ENCODE measurements at places on chromosomes 3 and 15.
A peak's percentile ranks its signal among the peaks of the same experiment; 100 is the strongest.

DNA sequence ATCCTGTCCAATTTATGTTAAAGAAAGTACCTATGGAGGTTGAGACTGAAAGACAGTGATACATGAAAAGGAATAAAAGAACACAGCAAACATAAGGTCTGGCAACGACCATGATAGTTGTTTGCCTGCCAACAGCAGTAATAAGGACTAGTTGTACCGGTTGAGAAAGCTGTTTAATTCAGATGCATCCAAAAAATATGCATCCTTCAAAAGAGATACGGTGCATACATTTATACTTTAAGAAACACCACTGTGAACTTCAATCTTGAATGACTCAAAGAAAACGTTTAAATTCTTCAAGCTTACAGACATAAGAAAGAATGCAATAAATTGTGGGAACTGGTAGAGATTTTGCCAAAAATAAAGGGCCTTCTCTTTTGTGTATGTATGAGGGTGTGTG, 492.1 kb downstream of the NLGN1 start:
- DNase-seq = no peak

GRCh38 chr3:158249183-158249582, 139.3 kb downstream of the RSRC1 start:
- no peak for DNase-seq

DNA sequence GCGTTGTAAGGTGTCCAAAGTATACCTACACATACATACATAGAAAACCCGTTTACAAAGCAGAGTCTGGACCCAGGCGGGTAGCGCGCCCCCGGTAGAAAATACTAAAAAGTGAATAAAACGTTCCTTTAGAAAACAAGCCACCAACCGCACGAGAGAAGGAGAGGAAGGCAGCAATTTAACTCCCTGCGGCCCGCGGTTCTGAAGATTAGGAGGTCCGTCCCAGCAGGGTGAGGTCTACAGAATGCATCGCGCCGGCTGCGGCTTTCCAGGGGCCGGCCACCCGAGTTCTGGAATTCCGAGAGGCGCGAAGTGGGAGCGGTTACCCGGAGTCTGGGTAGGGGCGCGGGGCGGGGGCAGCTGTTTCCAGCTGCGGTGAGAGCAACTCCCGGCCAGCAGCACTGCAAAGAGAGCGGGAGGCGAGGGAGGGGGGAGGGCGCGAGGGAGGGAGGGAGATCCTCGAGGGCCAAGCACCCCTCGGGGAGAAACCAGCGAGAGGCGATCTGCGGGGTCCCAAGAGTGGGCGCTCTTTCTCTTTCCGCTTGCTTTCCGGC, 318.6 kb downstream of the FGF12 start:
- DNase-seq = no peak

- no peak for DNase-seq
Observed at GRCh38 chr3:194561306-194561974, 71.8 kb downstream of the TMEM44 start.

DNA sequence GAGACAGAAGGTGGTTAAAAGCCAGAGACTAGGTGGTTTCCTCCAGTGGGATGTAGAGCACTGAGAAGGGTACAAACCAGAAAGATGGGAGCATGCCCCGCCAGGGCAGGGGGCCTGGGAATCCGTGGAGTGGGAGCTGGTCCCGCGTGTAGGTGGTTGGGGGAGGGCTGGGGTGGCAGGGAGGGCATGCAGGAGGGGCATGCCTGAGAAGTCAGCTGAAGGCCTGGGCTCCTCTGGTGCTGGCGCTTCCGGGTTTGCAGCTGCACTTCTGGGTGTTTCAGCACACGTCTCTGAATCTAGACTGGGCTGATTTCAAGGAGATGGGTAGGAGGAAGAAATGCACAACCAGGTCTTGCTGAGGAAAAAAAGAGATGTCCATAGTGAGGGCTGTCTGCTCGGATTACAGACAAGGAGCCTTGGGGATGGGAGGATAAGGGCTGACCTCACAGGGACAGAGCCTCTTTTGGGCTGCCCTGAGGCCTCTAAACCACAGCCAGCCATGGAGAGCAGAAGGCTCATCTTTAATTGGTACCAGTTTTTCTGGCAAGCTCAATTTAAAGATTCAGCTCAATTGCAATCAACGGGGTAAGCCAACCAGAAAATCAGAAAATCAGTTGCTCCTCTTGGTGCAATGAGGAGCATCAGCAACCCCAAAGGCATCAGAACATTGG, 151.9 kb downstream of the FAM43A start:
- DNase-seq = no peak

GRCh38 chr15:77098572-77098971, 27.7 kb upstream of the TSPAN3 start:
- DNase-seq = no peak

- no peak for DNase-seq
Observed at GRCh38 chr3:113079218-113079961, 88.6 kb downstream of the GTPBP8 start.

DNA sequence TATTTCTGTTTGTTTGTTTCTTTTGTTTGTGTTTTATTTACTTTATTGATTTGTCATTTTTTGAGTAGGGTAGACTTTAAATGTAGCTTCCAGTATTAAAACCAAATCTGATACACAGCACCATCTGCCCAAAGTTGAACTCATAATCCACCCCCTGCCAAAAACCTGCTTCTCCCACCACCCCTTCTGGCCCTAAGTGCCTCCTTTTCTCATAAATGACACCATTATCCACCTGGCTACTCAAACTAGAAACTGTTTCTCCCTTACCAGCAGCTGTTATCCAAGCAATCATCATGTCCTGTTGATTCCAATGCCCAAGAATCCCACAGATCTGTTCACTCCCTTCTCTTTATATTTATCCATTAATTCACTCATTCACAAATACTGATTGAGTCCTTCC, 21.8 kb upstream of the PTX3 start:
- no peak for DNase-seq

GRCh38 chr3:130480736-130481135, 36.2 kb upstream of the COL6A6 start:
- no peak for DNase-seq

DNA sequence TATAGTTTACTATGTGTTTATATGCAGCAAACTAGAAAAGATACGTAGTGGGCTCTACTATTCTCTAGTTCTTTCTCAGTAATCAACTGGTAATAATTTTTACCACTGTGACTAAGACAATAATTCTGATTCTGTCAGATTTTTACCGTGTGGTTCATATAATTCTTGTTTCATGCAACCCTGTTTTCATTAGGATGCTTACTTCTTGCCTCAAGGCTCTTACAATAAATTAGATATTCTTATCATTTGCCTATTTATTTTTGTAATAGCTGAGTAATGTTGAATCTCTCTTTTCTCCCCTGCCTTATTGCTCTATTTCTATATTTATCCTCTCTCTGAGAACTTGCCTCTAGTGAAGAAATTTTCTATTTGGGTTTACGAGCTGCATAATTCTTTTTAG, 524.7 kb downstream of the NAALADL2 start:
- no peak for DNase-seq

GRCh38 chr3:42067326-42067725, 23.8 kb upstream of the TRAK1 start:
- DNase-seq = no peak

GRCh38 chr3:20236603-20237002, 50.6 kb upstream of the SGO1 start:
- DNase-seq = no peak

GRCh38 chr15:74545776-74546656, 5.0 kb downstream of the ARID3B start:
- peak; percentile 92 for DNase-seq

DNA sequence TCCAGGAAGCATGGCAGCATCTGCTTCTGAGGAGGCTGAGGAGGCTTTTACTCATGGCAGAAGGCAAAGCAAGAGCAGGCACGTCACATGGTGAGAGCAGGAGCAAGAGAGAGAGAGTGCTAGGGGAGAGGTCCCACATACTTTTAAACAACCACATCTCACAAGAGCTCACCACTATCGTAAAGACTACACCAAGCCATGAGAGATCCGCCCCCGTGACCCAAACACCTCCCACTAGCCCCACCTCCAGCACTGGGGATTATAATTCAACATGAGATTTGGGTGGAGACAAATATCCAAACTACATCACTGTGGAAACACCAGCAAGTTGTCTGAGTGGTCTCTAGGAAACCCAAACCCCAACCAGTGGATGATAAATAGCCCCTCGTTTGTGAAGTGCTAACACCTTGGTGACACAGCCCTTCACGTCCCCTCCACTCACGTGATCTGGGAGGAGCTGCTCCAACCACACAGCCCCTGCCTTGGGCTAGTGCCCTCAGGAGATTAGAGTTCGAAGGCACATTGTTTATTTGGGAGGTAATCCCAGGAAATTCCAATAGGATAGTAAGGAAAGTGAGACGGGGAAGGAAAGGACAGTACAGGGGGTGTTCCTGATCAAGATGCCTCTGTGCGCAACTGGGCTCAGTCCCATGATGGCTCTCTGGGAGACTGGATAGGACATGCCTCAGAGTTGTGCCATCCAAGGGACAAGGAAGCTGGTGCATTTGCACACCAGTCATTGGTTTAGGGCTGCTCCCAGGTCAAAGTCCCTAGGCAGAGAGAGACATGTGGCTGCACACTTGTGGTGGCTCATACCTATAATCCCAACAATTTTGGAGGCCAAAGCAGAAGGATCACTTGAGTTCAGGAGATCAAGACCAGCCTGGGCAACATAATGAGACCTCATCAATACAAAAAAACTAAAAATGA, 80.6 kb upstream of the CTNNB1 start:
- DNase-seq = no peak

- DNase-seq = no peak
Observed at GRCh38 chr15:97140216-97140615, 809.7 kb downstream of the NR2F2 start.

GRCh38 chr3:23071296-23071695, 131.8 kb upstream of the UBE2E2 start:
- peak; percentile 74 for DNase-seq

DNA sequence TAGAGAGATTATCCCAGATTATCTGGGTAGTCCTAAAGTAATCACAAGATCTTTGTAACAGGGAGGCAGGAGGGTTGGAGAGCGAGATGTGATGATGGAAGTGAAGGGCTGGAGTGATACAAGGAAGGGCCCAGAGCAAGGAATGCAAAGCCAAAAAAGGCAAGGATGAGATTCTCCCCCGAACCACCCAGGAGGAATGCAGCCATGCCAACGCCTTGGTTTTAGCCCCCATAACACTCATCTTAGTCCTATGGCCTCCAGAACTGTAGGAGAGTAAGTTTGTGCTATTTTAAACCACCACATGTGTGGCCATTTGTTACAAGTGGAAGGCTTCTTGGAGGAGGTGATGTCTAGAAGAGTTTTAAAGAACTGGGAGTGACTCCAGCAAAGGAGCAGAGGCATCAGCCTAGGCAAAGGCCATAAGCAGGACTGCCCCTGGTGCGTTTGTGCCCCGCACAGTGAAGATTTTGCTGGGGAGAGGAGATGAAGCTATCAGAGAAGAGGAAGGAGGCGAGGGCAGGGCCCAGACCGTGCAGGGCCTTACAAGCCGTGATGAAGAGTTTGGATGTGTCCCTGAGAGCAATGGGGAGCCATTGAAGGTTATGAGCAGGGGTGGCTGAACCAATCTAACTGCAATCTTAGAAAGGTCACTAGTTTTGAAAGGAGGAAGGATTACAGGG, 25.3 kb upstream of the CORO2B start:
- no peak for DNase-seq

DNA sequence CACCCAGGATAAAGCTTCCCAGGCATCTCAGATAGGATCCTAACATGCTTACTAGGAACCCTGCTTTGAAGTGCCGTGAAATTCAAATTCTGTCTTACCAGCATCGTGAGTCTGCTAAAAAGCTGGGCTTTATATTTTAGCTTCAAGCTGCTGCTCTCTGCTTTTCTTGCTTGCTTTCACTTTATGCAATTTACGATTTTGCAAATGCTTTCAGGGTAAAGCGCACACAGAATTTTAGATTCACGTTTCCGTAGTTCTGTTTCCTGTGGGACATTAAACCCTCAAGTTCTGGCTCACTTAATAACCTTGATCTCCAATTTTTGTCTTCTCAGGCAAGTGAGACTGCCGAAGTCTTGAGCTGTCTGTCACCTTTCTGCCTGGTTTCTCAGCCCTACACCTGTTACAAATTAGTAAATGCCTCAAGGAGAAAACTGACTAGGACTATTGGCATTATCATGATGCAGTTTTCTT, 170.5 kb upstream of the TGFBR2 start:
- no peak for DNase-seq

- no peak for DNase-seq
Observed at GRCh38 chr15:27479296-27480140, 508.5 kb downstream of the GABRG3 start.

DNA sequence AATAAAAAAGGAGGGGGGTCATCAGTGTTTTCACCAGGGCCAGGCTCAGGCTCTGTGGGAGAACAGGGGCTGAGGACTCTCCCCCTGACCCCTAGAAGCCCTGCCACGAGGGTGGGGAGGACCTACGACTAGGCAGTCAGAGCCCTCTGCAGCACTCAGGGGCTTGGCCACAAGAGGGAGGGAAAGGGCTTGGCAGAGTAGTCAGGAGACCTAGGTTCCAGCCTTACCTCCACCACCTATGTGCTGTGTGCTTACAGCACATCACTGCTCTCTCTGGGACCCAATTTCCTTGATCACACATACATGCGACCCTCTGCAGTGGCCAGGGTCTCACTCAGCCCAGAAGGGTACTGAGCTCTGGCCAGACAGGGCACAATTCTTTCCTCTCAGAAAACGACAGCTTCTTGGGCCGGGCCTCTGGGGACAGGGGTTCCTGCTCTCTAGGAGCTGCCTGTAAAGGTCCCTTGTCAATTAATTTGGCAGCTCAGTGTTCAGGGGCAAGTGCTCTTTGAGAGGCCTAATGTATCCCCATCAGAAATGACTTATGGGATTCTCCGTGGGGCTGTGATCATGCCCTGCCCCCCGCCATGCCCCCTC, 16.4 kb upstream of the SKIC8 start:
- peak; percentile 49 for DNase-seq

DNA sequence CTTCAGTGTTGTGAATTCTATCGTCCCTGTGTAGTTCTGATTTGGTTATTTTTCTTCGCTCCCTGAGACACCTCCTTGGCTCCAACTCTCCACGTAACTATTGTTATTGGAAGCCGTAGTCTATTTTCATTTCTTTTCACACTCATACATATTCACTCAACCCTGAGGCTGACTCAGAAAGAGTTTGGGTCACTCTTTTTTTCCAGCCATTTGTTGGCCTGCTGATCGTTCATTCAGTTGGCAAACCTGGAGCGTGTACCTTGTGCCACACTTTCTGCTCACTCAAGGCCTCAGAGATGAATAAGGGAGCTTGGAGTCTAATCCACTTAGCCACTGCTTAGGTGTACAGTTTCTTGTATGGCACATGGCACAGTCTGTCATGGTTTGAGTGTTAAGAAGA, 22.4 kb downstream of the GYG1 start:
- no peak for DNase-seq
